ENCODE measurements at places on chromosomes 2 and 18. TPM values are rescaled to one million over a fixed set of nuclear protein-coding genes. Genes with fewer than 3 reads are reported as not detected.

The PARD3B gene
- total RNA-seq = 21.7 TPM

The SNTG2 gene
- 5.2 TPM for total RNA-seq

The G6PC2 gene
- total RNA-seq = not detected

The COL5A2 gene
- 620 TPM for total RNA-seq

The RPRM gene
- 3.2 TPM for total RNA-seq

The UGT1A5 gene
- total RNA-seq = not detected

The GALR1 gene
- total RNA-seq = 2.1 TPM

The COPS7B gene
- 27.7 TPM for total RNA-seq

The TUBA3E gene
- total RNA-seq = not detected

The CREG2 gene
- total RNA-seq = 0.20 TPM

The CRYGD gene
- total RNA-seq = not detected

The KCNF1 gene
- 0.10 TPM for total RNA-seq

The ERLEC1 gene
- 50.9 TPM for total RNA-seq

The HOXD13 gene
- not detected for total RNA-seq

The PLEKHA3 gene
- total RNA-seq = 5.7 TPM

The FAP gene
- total RNA-seq = 64.6 TPM

The PCARE gene
- total RNA-seq = 0.10 TPM

The CNTNAP5 gene
- 0.10 TPM for total RNA-seq

The CIB4 gene
- not detected for total RNA-seq

The PLEKHH2 gene
- 39.3 TPM for total RNA-seq

The XIRP2 gene
- 20.7 TPM for total RNA-seq

The AUP1 gene
- total RNA-seq = 55.4 TPM

The ODC1 gene
- 55.8 TPM for total RNA-seq

The RETSAT gene
- 33.2 TPM for total RNA-seq

The CD8A gene
- not detected for total RNA-seq

The CTAGE1 gene
- not detected for total RNA-seq

The EMX1 gene
- total RNA-seq = not detected

The ANKRD62 gene
- total RNA-seq = not detected

The SKOR2 gene
- total RNA-seq = not detected

The EDAR gene
- total RNA-seq = 2.5 TPM

The FNDC4 gene
- 10.6 TPM for total RNA-seq

The PIEZO2 gene
- 51.0 TPM for total RNA-seq
